ENCODE measurements at places on chromosomes 11 and 22.

GRCh38 chr11:70415191-70415590 lies 16.9 kb downstream of the CTTN start:
- no peak for DNase-seq

GRCh38 chr11:45400591-45400990 lies 114.5 kb upstream of the SYT13 start:
- DNase-seq = no peak

DNA sequence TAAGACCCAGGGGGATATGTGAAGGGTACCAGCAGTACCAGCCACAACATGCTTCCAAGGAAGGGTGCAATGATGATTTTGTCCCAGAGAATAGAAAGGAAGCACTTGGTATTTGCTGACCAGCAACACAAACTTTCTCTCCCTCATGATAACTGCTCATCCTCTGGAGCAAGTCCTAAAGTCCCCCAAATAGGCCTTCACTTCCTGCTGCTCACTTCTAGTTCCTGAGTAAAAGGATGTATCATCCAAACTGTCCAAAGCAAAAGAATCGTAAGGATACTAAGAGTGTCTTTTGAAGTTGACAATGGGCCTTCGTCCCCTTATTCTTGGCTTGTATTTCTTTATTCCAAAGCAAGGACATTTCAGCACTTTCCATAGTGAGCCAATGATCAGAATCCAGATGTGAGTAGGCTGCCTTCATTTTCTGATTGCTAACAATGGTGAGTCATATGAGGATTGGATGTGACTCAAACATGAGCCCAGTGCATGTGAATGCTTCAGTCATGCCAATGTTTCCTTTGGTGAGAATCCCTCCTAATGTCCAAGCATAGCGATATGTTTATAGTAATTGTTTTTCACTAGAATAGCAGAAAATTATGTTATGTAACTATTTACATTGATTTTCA lies 243.4 kb upstream of the POU2AF2 start:
- DNase-seq = no peak

- DNase-seq = no peak
Measured at GRCh38 chr11:14259186-14259784, 99.7 kb downstream of the RRAS2 start.

DNA sequence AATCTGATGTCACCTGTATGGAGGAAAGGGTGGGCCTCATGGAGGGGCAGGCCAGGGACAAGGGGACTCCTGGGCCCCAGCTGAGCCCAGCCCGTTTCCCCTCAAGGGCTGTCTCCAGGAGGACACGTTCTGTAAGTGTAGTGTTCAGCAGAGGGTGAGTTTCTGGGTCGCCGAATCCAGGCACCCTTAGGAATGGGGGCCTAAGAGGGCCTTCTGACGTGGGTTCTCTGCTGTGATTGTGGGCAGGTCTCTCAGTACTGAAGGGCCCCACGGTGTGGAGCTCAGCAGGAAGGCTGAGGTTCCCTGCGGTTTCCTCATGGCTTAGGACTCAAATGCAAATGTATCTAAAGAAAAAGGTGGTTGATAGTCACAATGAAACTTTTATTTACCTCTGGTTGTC lies 6.5 kb downstream of the PTDSS2 start:
- no peak for DNase-seq

- DNase-seq = no peak
Measured at GRCh38 chr22:21074102-21074715, 28.5 kb downstream of the LRRC74B start.

- no peak for DNase-seq
Measured at GRCh38 chr11:122897606-122898210, 15.1 kb downstream of the JHY start.

DNA sequence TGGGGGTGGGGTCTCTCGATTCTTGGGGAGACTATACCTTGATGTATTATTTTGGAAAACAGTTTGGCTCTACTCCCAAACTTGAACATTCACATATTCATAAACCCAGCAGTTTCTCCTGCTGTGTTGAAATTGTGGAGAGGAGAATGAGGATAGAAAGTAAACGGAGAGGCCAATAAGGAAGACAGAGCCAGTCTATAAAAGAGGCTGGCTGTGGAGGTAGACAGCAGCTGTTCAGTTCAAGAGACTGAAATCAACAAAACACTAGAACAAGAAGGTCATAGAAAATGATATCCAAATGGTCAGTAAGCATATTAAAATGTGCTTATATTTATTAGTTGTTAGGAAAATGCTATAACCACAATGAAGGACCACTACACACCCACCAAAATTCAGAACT lies 1.9 kb upstream of the MOGAT2 start:
- no peak for DNase-seq

DNA sequence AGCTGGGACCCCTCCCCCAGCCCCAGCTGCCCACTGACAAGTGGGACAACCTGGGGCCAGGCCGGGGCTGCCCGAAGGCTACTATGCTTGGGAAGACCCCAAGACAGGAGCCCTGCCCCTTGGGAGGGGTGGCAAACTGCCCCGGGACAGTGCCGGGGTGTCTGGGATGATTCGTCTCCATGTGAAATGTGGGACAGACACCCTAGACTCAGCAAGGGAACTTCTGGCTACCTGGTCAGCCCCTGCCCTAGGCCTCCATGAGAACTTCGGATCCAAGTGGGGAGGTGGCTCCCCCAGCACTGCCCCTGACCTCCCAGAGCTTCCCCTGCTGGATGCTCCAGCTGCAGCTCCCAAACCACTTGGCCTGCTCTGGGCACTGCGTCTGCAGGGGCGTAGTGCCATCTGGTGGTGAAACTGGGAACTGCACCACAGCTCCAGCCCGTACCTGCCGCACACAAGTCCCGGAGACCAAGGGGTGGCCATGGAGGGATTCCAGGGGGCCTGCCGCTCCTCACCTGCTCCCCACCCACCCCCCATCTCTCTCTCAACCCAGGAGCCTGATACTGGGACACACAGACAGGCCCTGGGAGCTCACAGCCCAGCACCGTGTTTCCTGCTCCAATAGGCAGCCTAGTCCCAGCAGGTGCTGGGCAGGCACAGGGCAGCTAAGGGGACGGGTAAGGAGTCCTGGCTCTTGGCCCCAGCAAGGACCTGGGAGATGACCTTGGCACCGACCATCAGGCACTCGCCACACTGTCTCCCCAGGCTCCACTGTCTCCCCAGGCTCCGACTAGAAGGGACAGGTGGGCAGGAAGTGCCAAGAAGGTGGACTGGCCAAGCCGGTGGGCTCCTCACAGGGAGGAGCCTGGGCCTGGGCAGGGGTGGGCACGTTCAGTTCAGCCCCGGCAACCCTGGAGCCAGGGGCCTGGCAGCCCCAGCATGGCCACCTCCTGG lies 194.1 kb downstream of the IGLL1 start:
- peak; percentile 51 for DNase-seq

DNA sequence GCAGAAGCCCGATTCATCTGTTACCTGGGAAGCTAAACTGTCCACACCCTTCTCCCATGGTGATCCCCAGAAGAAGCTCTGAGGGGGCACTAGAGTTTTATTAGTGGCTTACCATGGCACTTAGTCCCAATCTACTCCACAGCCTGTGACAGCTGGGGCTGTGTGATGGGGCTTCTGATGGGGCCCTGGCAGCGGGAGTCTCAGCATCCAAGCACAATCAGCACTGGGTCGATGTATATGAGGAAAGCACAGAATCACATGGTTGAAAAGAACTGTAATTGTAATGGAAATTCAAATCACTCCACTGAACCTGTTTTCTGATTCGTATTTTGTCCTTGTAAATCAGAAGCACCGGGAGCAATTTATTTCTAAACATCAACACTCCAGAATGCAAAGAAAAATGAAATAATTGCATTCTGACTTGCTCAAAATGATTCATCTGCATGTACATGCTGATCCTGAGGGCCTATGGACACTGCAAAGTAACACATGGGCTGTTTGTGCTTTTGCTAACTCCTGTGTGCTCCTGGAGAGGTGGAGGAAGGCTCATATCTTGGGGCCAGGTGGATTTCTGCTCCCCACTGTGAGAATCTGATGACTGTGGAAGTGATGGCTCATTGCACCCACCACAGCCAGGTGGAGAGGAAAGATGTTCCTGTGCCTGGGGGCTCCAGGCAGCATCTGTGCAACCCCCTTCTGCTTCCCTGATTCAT lies 203.0 kb downstream of the KIRREL3 start:
- no peak for DNase-seq

- no peak for DNase-seq
Measured at GRCh38 chr11:44017443-44018126, 30.2 kb upstream of the ACCSL start.

DNA sequence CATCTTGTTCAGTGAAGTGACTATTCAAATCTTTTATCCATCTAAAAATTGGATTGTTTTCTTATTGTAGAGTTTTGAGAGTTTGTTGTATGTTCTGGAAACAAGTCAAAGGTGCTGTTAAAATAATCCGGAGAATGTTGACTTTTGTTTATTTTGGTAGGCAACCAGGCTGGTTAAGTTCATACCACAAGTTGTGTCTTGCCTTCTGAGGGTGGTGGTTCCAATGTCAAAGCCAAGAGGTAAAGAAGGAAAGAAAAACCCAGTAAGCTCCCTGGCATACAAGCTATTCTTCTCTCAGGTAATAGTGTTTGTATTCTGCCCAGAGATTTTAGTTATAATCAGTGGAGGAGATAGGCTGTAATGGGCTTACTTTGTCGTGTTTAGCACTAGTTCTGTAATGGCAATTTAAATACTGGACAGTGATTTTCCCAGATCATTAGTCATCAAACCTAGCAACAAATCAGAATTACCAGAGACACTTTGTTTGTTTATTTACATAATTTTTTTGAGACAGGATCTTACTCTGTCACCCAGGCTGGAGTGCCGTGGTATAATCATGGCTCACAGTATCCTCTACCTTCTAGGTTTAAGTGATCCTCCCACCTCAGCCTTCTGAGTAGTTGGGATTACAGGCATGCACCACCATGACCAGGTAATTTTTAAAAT lies 15.1 kb upstream of the CSRP3 start:
- DNase-seq = no peak

DNA sequence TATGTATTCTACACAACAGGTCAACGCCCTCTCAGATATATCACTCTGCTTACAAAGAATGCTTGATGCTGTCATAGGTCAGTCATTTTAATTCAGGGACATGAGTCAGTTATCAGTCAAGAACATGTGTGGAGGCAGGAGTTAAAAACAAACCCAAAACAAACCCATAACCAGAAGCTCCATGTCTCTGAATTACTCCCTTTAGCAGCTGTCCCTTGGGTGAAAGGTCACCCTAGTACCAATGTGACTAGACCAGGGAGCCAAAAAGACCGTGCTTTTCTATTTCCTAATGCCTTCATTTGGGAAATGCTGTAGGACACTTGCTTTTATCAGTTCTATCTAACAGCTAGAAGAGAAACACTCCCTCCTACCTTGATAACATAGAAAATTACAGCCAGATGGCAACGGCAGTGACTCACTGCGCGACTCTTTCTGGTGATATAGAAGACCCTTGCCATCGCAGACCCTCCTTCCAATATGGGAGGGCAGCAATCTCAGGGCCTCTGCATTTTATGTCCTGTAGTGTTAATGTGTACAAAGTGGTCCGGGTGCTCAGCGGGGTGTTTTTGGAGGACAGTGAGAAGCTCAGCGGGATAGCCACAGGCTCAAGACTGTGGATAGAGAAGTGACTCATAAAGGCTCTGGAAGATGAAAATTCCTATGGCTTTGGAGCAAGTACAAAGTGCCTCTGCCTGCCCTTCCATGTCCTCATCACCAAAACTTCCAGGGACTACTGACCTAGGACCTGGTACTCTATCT lies 24.8 kb downstream of the APOL5 start:
- DNase-seq = no peak

GRCh38 chr11:61268588-61269250 lies 26.4 kb downstream of the VWCE start:
- DNase-seq = no peak

- no peak for DNase-seq
Measured at GRCh38 chr22:45212306-45212709, 28.4 kb downstream of the KIAA0930 start.

- DNase-seq = no peak
Measured at GRCh38 chr11:85889108-85889507, 33.9 kb downstream of the CCDC83 start.

GRCh38 chr11:64023712-64024710 lies 11.7 kb upstream of the FLRT1 start:
- no peak for DNase-seq

GRCh38 chr22:41844036-41844435 lies 11.1 kb downstream of the SREBF2 start:
- DNase-seq = no peak

GRCh38 chr11:62632492-62632891 lies 10.7 kb upstream of the B3GAT3 start:
- DNase-seq = no peak

- DNase-seq = no peak
Measured at GRCh38 chr11:20760811-20761210, 91.4 kb downstream of the NELL1 start.

GRCh38 chr22:18064636-18065035 lies 13.2 kb upstream of the PEX26 start:
- no peak for DNase-seq

GRCh38 chr22:47587361-47587760 lies 824.9 kb downstream of the TBC1D22A start:
- no peak for DNase-seq

DNA sequence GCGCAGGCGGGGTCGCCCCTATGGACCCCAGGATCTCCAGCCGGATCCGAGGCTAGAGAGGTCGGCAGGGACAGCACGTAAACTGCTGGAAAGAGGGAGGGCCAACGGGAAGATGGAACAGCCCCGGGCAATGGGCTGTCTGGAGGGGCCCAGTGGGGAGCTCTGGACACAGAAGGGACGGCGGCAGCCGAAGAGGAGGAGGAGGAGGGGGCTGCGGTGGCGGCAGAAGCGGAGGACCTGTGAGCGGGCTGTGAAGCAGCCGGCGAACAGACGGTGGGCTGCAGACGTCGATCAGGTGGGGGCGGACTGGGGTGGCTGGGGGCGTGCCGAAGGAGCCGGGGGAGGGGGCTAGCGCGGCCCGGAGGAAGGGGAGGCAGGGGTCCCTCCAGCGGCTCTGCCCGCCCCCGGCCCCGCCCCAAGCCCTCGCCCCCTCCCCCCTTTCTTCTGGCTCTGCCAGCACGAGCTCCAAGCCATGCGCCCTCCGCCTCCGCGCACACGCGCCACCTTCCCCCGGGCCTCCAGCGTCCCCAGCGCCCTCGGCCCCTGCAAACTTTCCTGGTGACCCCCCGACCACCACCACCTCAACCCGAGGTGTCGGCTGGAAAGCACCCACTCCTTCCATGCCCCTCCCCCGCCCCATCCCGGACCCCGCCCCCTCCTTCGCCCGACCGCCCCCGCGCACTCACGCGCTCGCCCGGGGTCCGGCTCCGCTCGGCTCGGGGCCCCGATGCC lies 432 bp downstream of the TNKS1BP1 start:
- DNase-seq = no peak

DNA sequence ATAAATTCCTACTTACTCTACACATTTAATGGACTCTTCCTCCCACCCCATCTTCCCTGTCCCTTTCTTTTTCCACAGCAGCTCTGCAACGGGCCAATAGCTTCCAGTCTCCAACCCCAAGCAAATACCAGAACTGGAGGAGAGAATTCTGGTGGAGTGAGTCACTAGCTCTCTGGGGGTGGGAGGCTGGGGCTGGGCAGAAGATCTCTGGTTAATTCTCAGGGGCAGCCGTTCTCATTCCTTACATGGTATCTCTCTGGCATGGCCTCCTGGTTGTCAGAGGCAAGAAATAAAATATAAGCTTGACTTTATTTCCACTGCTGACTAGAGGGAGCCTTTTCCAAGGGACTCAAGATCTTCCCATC lies 90.4 kb upstream of the PARVA start:
- no peak for DNase-seq

GRCh38 chr22:42610186-42610585 lies 4.5 kb downstream of the POLDIP3 start:
- DNase-seq = no peak

- DNase-seq = no peak
Measured at GRCh38 chr11:115471367-115471766, 32.8 kb downstream of the CADM1 start.

Data from urinary bladder (tissue), 4 donors.